ENCODE measurements at places on chromosomes 2 and 18.

GRCh38 chr18:11872479-11873136, 21.4 kb downstream of the CHMP1B start:
- H3K36me3 ChIP-seq = peaks cover 2% of the 10 kb centered on the region
- no peak overlapping the region for H3K4me3 ChIP-seq
- peaks cover 7% of the 10 kb centered on the region for H3K27me3 ChIP-seq
- H3K27ac ChIP-seq = no peak overlapping the region
- DNase-seq = peak; percentile 5
- peaks cover 9% of the 10 kb centered on the region for H3K4me1 ChIP-seq

DNA sequence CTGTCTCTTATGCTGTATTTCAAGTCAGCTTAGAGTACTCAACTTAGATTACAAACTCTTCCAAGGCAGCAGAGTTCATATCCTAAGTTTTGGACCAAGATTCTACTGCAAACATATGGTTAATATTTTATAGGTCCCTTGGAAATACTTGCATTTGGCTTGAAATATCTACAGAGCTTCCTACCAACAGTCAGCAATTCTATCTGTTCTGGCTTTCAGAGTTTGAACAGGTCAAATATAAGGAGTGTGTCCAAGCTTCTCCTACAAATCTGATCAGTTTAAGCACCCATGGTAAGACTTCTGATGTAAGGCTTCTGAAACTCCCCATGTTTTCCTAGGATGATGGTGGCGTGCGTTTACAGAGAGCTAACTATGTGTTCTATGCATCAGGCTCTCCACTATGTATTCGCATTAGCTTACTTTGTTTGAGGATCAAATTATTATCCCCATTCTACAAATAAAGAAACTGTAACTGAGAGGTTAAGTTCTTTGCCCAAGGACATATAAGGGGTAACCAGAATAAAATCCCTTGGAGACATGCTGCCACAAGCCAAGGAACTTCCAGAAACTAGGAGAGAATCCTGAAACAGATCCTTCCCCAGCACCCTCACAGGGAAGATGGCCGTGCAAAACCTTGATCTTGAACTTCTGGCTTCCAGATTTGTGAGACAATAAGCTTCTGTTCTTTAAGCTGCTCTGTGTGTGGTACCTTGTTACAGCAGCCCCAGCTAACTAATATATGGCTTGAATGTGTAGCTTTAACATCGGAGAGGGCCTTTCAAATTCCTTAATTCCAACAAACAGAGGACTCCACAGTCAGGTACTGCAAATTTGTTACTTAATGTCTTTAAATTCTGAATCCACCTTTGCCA, 55.1 kb downstream of the ATP8B1 start:
- H3K36me3 ChIP-seq = no peaks in the 10 kb centered on the region
- no peak for DNase-seq
- peak overlapping the region; percentile 8 for H3K4me3 ChIP-seq
- peaks cover 34% of the 10 kb centered on the region for H3K4me1 ChIP-seq
- no peaks in the 10 kb centered on the region for H3K27me3 ChIP-seq

- DNase-seq = peak; percentile 98
- H3K4me3 ChIP-seq = peak overlapping the region; percentile 68
- no peaks in the 10 kb centered on the region for H3K36me3 ChIP-seq
- no peaks in the 10 kb centered on the region for H3K27me3 ChIP-seq
- H3K4me1 ChIP-seq = peaks cover 13% of the 10 kb centered on the region
These were observed 2.2 kb downstream of the SH2D6 start for GRCh38 chr2:85420536-85421259.

DNA sequence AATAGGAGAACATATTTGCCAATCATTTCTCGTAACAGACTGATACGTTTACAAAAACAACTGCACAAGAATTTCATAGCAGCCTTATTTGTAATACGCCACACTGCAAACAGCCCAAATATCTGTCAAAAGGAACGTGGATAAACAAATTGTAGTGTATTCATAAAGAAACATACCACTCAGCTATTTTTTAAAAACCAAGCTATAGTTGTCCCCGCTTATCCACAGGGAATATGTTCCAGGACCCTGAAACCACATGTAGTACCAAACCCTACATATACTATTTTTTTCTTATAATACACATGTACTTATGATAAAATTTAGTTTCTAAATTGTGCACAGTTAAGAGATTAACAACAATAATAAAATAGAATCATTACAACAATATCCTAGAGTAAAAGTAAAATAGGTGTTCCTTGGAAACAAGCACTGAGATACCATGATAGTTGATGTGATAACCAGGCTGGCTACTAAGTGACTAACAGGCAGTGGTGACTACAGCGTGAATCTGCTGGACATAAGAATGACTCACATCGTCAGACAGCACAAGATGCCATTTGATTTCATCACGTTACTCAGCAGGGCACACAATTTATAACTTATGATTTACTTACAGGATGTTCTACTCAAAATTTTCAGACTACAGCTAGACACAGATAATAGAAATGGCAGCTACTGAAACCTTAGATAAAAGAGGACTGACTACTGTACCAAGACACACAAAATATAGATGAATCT, 367.4 kb downstream of the NCKAP5 start:
- no peak overlapping the region for H3K27ac ChIP-seq
- no peaks in the 10 kb centered on the region for H3K27me3 ChIP-seq
- H3K4me3 ChIP-seq = no peak overlapping the region
- H3K4me1 ChIP-seq = no peaks in the 10 kb centered on the region
- no peak for DNase-seq

DNA sequence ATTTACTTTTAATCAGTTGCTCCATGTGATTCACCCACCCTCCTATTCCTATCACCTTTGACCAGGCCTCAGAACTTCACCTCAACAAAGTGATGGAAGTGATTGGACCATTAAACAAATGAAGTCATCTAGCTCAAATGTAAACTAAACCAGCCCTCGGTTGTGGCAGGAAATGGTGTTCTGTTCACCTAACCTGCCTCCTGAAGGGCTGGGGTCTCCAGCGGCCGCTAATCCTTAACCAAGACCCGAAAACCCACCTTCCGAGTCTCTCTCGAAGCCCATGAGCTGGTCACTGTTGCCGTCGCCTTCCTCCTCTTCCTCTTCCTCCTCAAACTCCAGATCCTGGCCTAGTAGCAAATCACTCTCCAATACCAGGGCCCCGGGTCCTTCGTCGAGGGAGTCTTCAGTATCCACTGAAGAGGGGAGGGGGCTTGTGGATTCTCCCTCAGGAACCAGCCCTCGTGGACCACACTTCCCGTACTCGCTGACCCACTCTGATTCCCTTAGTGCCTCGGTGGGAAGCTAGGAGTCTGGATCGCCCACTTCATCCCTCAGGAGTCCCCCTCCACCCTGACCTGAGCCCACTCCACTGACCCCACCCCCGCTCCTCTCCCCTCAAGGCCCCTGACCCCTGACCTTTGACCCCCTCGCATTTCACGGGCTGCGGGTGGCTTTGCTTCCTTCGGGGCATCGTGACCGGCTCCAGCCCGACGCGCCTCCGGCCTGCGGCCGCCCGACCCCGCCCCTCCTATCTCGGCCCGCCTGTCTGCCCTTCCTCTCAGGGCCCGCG, 503 bp downstream of the ZNF513 start:
- DNase-seq = no peak
- H3K4me1 ChIP-seq = peaks cover 25% of the 10 kb centered on the region
- no peaks in the 10 kb centered on the region for H3K27me3 ChIP-seq
- peak overlapping the region; percentile 96 for H3K4me3 ChIP-seq
- H3K36me3 ChIP-seq = peaks cover 20% of the 10 kb centered on the region
- peak overlapping the region; percentile 96 for H3K27ac ChIP-seq

DNA sequence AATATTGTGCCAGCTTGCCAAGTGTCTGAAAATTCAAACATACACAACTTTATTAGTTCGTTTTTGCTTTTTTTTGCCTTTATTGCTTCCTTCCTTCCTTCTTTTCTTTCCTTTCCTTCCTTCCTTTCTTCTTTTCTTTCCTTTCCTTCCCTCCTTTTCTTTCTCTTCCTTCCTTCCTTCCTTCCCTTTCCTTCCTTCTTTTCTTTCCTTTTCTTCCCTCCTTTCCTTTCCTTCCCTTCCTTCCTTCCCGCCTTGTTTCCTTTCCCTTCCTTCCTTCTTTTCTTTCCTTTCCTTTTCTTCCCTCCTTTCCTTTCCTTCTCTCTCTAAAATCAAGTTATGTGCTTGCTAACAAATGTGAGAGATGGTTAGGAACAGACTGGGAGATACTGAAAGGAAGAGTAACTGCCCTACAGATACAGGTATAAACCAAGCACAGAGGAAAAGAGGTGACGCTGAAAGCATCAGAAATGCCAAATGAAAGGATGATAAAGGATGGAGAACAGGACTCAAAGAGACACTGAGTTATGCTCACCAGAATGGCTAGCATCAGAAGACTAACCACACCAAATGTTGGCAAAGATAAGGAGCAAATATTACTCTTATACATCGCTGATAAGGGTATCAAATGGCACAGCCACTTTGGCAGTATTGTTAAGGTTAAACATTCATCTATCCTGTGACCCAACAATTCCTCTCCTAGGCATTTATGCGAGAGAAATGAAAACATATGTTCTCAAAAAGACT, 151.6 kb downstream of the MREG start:
- H3K27ac ChIP-seq = no peak overlapping the region
- no peak overlapping the region for H3K4me3 ChIP-seq
- H3K27me3 ChIP-seq = peaks cover 9% of the 10 kb centered on the region
- H3K4me1 ChIP-seq = no peaks in the 10 kb centered on the region
- DNase-seq = no peak
- H3K36me3 ChIP-seq = no peaks in the 10 kb centered on the region

DNA sequence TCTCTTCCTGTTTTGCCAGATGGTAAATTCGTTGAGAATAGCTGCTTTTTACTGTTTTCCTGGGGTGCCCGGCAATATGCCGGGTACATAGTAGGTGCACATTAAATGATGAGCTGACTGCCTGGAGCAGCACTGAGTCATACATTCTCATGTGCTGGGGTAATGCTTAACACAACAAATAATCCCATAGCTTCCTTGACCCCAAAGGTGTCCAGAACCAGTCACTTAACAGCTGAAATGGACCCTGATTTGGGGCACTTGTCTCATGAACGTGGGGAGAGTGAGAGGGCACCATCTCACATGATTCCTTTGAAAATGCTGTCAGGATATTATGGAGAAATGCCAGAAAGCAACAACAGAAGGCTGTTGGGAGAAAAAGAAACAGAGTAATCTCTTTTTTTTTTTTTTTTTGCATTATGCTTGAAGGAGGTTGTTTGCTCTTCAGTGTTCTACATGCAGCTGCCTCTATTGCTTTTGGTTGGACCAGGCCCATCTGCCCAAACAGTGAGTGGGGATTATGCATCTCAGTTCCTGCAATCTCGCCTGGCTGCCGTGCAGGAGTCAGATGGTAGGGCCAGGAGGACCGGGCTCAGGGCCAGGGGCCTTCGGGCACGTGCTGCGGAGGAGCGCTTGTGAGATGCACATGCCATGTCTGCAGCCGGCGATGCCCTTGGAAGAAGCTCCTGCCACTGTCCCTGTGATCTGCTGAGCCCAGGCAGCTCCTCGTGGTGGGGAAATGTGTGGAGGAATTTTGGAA, 162.1 kb downstream of the SH3RF3 start:
- no peak overlapping the region for H3K27ac ChIP-seq
- H3K36me3 ChIP-seq = no peaks in the 10 kb centered on the region
- peaks cover 2% of the 10 kb centered on the region for H3K27me3 ChIP-seq
- H3K4me3 ChIP-seq = no peak overlapping the region
- DNase-seq = no peak
- no peaks in the 10 kb centered on the region for H3K4me1 ChIP-seq

GRCh38 chr2:168336786-168337388, 89.5 kb upstream of the STK39 start:
- no peak overlapping the region for H3K4me3 ChIP-seq
- H3K4me1 ChIP-seq = peaks cover 3% of the 10 kb centered on the region
- peaks cover 7% of the 10 kb centered on the region for H3K27me3 ChIP-seq
- no peaks in the 10 kb centered on the region for H3K36me3 ChIP-seq

GRCh38 chr2:10320575-10320931, 17.8 kb downstream of the HPCAL1 start:
- no peak overlapping the region for H3K4me3 ChIP-seq
- peaks cover 36% of the 10 kb centered on the region for H3K4me1 ChIP-seq
- peak overlapping the region; percentile 5 for H3K27ac ChIP-seq
- no peaks in the 10 kb centered on the region for H3K27me3 ChIP-seq
- peaks cover 21% of the 10 kb centered on the region for H3K36me3 ChIP-seq
- DNase-seq = no peak

DNA sequence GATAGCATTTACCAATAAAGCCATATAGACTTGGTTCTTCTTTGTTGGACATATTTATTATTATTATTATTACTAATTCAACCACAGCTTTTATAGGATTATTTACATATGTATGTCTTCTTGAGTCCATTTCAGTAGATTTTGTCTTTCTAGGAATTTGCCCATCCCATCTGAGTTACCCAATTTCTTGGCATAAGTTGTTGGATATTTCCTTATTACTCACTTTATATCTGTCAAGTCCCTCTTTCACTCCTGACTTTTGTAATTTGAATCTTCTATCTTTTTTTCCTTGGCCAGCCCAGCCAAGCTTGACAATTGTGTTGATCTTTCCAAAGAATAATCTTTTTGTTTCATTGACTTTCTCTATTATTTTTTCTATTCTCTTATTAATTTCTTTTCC, 543.7 kb downstream of the SUCLG1 start:
- no peaks in the 10 kb centered on the region for H3K27me3 ChIP-seq
- H3K36me3 ChIP-seq = no peaks in the 10 kb centered on the region
- H3K4me1 ChIP-seq = no peaks in the 10 kb centered on the region
- H3K4me3 ChIP-seq = no peak overlapping the region
- DNase-seq = no peak
- H3K27ac ChIP-seq = no peak overlapping the region

DNA sequence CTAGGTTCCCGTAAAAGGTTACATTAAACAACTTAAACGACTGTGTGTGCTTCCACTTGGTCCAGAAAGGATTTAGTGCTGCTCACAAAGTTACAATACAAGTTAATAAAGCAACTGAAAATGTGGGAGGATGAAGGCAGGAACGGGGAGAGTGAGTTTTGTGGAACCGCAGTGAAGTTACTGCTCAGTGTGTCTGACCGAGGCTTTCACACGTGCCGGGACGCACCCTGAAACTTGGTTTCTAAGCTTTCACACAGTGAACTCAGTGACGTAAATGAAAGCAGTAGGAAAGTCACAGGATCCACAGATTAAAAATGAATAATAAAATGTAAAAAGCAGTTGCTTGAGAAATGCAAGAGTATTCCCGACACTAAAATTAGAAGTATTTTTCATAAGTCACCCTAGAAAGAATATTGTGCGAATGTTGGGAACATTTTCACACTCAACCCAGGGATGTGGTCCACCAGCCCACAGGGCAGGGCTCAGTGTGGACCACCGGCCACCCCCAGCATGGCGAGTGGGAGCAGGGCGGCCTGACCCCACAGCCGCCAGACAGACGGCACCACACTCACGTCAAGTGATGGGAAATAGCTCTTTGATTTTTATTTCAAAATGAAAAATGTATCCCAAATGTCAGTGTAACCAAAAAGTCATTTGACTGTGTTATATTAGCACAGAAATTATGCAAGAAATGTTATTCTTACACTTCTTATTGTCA, 32.6 kb upstream of the CHMP1B start:
- H3K4me3 ChIP-seq = no peak overlapping the region
- H3K27ac ChIP-seq = no peak overlapping the region
- H3K4me1 ChIP-seq = no peaks in the 10 kb centered on the region
- H3K27me3 ChIP-seq = no peaks in the 10 kb centered on the region
- no peaks in the 10 kb centered on the region for H3K36me3 ChIP-seq

All from memory B cell (primary cell).